ENCODE measurements at places on chromosomes 6 and 20. TPM values are rescaled to one million over a fixed set of nuclear protein-coding genes. Genes with fewer than 3 reads are reported as not detected.
A peak's percentile ranks its signal among the peaks of the same experiment; 100 is the strongest.

Gene UBE2C
- 0.75 TPM for total RNA-seq

Gene SLC26A8
- total RNA-seq = not detected

Gene RFX6
- not detected for total RNA-seq

Gene SLC35D3
- total RNA-seq = not detected

Gene FAM184A
- 0.99 TPM for total RNA-seq

Gene DUSP15
- total RNA-seq = not detected

Gene CD24
- total RNA-seq = 7,557 TPM

GRCh38 chr20:63082308-63082938 is 75.7 kb upstream of the BHLHE23 start:
- DNase-seq = no peak

DNA sequence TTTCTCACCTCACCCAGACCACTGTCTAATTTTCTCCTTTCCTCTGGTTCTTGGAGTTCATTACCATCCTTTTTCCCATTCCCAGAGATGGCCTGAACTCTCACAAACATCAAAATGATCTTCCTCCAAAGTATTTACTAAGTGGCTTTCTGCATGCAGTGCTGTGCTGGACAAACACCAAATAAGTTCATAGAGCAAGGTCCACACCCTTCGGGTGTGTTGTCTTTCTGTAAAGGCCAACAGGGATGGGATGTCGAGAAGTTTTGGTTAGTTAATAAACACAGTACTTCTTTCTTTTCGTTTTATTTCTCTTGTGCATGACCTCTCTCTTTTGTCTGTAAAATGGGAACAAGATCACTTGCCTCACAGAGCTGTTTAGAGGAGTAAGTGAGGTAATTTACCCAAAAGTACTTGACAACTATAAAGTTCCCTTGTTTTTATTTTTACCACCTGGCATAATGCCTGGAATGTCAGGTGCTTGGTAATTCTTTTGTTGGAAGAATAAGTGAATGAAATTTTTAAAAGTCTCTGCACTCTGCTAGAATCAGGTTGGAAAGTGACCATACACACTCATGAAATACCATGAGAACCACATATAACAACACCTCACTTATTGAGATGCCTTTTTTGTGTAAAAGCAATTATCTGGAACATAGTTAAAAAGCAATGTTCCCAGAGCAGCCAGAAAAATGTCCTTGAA is 22.8 kb upstream of the CCN6 start:
- peak; percentile 79 for DNase-seq

DNA sequence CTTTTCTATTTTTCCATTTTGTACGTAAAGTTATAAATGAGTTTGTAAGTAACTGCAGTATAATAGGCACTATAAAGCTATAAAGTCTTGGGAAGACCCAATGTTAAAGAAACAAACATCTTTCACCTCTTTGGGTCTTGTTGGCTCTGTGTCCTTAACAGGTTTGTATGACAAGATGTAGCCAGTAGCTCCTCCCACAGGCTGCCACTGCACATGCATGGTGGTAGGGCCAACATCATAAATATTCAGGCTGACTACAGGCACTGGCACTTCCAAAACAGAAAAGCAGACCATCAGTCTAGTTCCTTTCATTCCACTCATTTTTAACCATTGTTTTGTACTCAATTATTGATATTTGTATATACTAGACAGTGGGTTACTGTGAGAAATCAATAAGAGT is 59.9 kb downstream of the COL12A1 start:
- DNase-seq = no peak

- DNase-seq = no peak
Measured at GRCh38 chr6:130697271-130697994, 129.8 kb upstream of the SMLR1 start.

DNA sequence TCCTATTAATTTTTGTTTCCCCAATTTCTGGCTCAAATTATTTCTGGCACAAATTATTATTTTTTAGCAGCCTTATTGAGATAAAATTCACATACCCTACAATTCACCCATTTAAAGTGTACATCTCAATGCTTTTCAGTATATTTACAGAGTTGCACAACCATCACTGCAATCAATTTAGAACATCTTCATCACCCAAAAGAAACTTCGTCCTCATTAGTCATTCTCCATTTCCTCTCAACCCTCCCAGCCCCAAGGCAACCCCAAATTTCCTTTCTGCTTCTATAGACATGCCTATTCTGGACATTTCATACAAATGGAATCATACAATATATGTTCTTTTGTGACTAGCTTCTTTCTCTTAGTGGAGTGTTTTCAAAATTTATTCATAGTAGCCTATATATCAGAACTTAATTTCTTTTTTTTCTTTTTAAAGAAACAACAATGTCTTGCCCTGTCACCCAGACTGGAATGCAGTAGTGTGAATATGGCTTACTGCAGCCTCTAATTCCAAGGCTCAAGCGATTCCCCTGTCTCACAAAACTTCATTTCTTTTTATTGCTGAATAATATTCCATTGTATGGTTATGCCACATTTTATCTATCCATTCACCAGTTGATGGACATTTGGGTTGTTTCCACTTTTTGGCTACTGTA is 84.5 kb downstream of the DNAH8 start:
- no peak for DNase-seq

DNA sequence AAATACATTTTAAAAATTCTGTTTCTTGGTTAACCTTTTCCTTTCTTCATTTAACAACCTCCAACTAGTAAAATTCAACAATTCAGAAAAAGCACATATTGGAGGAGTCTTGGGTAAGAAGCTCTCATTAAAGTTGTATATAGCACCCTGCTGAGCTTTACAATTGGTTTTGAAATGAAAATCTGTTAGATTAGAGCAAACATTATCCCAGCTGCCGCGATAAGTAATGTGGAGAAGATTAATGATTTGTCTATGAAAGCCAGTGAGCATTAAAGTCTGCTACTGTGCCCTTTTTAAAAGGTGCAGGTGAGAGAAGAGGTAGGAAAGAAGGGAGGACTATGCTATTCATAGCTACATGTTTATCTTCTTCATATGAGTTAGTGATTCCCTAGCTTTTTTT is 201.5 kb downstream of the ZFAND3 start:
- DNase-seq = no peak

- DNase-seq = peak; percentile 39
Measured at GRCh38 chr20:3235666-3236324, 3.2 kb downstream of the SLC4A11 start.

DNA sequence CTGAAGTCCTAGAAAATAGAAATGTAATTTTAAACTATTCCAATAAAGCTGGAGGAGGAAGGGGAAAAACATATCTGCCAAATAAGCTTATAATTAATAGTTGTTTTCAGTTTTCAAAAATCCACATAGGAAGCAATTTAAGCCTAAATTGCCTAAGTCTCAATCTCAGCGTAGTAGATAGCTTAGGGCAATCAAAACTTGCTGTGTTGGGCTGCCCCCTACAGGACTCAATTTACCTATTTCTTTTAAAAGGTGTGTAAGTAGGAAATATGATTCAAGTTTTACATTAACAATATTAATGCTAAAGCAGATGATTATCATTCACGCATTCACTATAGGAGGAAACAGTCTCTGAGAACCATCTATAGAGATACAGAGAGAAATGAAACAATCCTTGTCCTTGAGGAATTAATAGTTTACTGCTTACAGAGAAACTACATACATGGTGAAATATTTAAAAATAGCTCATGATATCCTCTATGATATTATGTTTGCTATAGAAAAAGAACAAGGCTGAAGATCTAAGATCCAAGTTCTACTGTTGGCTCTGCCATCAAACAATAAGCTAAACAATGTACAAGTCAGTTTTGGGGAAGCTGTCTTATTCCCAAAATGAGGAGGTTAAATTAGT is 102.1 kb downstream of the ATG5 start:
- DNase-seq = peak; percentile 77

DNA sequence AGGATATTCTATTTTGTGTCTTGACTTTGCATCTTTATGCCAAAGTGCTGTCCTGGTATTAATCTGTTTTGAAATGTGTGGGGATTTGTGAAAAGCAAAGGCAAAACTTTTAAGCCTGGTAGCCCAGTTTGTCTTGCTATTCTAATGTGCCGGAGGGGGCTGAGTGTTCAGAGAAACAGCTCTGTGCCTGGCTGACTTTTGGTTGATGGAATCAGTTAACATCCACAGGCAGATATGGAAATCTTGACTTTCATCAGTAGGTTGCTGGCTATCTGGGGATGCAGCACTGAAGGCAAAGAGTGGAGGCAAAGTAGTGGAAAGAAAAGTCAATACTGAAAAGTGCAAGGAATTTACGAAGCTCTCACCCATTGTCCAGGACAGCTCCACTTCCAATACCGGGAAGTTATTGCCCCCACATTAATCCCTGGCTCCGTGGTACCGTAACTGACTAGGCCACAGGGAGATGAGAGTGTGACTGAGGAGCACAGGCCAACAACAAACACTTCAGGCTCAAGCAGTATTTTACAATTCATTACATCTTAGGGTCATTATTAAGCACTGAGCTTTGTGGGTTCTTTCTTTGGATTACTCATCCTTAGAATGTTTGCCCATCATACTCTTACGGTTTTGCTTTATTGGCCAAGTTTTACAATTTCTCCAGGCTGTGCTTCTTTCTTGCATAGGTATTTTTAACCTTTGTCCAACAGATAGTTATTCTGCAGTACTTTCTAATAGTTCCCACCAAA is 164.6 kb downstream of the MTFR2 start:
- peak; percentile 67 for DNase-seq

DNA sequence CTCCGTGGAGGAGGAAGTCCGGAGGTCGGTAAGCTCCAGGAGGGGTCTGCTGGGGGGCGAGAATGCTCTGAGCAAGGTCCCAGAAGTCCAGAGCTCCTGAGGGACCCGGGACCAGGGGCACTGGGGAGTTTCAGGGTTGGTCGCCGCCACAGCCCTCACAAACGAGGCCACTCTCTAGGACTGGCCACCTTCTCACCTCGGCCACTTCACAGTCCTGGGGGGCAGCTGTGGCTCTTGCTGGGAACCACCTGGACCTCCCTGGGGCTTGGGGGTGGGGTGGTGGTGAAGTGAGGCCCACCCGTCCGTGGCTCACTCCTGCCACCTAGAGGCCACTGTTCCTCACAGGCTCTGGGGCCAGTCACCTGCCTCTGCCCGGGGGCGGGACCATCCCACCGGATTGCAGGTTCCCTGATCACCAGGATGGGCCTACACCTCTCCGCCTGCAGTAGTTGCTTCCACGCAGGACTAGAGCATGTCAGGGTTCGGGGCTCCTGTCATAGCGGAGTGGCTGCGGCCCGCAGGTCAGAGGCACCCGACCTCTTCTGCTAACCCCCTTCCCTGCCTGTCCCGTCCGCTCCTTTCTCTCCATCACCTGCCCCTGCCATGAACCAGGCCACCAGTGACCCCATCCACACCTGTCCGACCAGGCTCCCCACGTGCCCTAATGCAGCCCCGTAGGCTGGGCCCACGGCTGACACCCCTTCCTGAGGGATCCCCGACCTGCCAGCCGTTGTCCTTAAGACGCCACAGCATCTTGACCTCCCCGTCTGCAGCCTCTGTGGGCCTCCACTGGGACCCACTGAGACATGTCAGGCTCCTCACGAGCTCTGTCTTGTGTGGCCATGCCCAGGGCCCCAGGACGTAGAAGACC is 5.1 kb upstream of the TCEA2 start:
- DNase-seq = peak; percentile 25

DNA sequence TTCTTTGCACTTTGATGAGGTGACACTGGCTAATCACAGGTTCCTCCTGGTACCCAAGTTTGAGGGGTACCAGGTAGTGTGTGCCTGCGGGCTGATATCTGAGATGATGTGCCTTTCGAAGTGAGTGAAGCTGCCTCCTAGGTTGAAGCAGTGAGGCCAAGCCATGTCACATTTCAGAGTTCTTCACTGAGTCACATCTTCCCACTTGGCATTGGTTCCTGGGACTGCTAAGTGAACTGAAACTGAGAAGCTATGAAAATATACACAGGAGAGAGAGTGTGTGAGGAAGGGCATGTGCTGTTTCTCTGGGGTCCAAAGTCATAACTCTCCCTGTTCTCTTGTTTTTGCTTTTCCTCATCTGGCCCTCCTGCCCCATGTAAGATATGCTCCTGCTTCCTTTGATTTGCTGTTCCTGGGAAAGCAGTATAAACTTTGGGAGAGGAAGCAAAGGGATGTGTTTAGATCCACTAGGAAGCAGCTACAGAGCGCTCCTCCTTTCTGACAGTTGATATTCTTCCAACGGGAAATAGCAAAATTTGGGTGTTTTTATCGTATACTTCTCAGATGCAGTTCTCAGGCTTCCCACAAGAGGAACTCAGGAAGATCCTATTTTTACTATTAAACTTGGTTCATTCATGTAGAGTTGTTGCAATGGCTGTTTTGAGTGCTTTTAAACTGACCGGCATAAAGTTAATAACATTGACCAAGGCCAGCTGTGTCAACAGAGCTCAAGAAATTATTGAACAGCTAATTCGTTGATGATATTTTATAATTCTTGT is 153.7 kb downstream of the MOXD1 start:
- no peak for DNase-seq

- DNase-seq = no peak
Measured at GRCh38 chr6:136089876-136090275, 160.2 kb downstream of the MTFR2 start.

- no peak for DNase-seq
Measured at GRCh38 chr20:16555754-16556153, 17.5 kb downstream of the KIF16B start.

GRCh38 chr6:107331409-107332386 is 127.7 kb downstream of the PDSS2 start:
- no peak for DNase-seq

GRCh38 chr6:106525882-106526275 is 103.4 kb downstream of the RTN4IP1 start:
- no peak for DNase-seq

DNA sequence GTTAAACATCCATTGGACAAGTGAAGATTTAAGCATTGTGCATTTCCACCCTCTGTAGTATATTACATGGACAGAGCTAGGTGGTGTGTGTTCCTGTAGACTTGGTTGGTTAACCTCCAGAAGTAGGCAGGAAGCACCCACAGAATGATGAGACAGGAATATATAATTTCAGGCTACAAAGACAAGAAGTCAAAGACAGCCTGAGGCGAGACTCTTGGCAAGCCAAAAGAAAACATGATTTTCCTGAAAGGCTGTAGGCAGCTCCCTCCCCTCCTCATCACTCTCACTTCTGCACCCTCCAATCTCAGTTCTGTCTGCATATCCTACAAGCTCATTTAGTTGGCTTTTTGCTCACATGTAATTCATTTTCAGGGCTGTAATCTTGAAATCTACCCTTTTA is 110.0 kb upstream of the SLC35B3 start:
- DNase-seq = no peak

DNA sequence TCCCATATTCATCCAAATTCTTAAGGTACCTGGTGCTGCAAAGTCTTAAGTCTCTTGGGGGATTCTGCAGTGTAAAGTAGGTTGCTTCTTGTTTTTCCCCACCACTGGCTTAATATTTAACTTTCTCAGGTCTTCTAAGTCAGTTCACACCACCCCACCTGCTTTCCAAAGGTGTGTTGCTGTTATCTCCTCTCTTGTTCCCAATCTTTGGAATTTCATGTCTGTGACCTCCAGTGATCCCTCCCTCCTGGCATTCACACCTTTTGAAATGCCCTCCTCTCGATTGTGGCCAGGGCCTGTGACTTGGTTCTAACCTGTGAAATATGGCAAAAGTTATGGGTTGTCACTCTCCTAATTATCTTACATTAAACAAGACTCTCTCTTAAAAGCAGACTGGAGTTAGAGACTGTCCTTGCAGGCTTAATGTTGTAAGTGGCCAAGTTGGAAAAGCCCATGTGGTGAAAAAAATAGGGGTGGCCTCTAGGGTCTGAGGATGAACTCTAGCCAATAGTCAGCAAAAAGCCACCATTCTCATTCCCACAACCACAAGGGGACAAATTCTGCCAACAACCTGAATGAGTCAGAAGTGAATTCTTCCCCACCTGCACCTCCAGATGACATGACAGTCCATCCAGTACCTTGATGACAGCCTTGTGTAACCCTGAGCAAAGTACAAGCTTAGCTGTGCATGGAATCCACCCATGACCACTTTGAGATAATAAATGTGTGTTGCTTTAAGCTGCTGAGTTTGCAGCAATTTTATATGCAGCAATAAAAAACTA is 45.1 kb downstream of the ADGRF1 start:
- DNase-seq = peak; percentile 61

All from renal cortical epithelial cell (primary cell).